Inflammatory macrophage treated with lipopolysaccharide for 1 hour (primary cell): ENCODE measurements at places on chromosomes 12 and 14.

DNA sequence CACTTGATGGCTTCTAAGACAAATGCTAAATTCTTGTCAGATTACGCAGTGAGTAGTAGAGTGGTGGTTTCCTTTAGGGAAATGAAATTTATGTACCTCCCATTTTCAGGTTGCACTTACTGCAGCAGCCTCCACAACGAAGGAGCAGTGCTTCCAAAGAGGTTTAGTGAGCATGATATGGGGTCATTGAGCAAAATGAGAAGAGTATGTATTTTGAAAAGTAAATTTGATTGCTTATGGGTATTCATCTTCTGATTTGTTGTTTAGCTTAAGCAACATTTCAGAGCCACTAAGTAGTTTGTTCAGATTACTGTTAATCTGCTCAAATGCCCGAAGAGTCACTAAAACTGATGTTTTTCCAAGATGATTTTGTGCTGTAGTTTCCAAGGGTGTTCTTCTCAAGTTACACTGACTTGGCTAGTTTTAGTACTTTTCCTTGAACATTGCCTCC, 493.6 kb downstream of the PCNX1 start:
- DNase-seq: peak; percentile 41

- DNase-seq: no peak
Measured at GRCh38 chr14:92470215-92470614, 43.4 kb upstream of the RIN3 start.

DNA sequence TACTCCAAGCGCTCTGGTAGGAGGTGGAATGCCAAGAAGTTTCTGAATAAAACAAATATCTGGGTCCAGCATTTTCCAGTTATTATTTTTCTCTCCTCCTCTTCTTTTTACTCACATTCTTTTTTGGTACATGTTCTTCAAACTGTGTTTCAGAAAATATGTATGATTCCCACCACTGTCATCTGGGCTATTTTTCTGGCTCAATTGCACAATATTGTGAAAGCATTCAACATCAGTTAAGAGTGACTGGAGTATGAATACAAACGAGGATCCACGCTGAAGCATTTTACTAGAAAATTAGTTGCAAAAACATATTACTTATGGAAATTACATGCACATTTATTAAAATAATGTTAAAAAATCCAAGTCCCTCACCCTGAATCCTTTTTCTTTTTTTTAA, 61.5 kb downstream of the KCNMB4 start:
- no peak for DNase-seq

- DNase-seq: no peak
Measured at GRCh38 chr12:7731486-7731885, 15.7 kb downstream of the CLEC4C start.

DNA sequence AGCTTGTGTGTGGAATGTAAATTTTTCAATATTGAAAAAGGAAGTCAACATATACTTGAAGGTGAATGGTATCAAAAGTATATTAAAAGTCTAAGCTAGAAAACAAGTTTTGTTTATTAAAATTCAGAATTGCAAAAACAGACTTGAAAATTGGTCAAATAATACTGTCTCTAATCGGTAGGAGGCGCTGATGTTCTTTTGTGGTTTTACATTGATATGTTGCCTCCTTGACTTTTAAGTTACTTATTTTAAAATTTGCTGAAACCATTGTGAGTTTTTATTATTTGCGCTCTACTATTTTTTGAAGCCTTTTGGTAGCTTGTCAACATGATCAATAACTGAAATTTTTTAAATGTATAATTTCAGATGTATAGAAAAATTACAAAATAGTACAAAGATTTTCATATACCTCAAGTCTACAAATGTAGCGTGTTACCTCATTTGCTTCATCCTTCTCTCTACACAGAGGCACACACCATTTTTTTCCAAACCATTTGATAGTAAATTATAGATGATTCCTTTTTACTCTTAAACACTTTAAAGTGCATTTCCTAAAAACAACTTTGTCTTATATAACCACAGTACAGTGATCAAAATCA, 6.9 kb downstream of the RTRAF start:
- DNase-seq: no peak

- DNase-seq: no peak
Measured at GRCh38 chr12:106519607-106520021, 63.2 kb upstream of the RFX4 start.

DNA sequence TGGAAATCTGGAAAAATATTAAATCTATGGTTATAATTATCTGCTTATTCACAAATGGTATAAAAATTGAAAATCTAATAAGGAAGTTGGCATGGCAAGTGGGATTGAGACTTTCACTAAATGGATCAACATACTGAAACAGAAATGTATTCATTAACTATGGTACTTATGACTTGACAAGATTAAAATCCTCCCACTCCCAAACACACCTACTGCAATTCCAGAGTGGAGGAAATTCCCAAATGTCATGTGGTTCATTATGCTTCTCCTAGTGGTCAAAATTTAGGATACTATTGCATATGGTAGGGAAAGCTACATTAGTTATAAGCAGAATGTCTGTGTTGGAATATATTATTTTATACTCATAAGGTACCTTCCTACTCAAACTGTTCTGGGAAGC, 265.3 kb upstream of the PRICKLE1 start:
- no peak for DNase-seq

- DNase-seq: no peak
Measured at GRCh38 chr12:90098132-90098779, 389.6 kb upstream of the ATP2B1 start.

- no peak for DNase-seq
Measured at GRCh38 chr14:33073023-33073422, 134.3 kb downstream of the NPAS3 start.

GRCh38 chr12:65465766-65466547, 187.5 kb downstream of the MSRB3 start:
- no peak for DNase-seq

DNA sequence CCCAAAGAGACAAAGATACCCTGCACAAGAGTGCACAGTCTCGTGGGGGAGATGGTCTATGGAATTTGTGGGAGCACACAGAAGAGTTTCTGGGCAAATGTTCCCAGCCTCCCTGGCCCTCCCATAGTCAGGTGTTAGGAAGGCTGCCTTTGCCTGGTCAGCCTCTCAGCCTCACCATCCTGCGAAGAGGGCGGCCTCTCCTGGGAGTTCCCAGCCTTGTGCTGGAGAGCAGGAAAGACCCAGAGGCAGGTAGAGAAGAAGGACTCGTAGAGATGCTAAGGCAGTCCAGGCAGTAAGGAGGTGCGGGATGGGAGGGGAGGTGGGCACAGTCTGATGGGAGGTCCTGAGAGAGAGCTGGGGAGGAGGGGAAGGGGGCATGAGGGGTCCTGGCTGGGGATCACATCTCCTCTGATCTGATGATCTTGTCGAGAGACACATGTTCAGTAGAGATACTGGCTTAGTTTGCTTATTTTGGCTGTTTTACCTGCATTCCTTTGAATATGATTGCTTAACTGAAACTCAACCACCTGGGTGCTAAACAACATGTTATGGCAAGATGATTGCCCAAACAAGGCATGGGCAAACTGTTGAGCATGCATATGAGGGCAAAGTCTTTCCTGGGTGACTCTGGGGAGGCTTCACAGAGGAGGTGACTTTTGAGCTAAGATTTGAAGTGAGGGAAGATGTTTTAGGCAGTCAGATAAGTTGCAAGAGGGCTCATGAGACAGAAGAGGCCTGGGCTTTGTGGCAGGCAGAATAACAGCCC, 10.5 kb downstream of the SERPINA6 start:
- no peak for DNase-seq

- DNase-seq: peak; percentile 6
Measured at GRCh38 chr14:100147181-100147631, 12.2 kb downstream of the DEGS2 start.

GRCh38 chr14:96126339-96126782, 78.3 kb upstream of the BDKRB2 start:
- DNase-seq: peak; percentile 54

- DNase-seq: no peak
Measured at GRCh38 chr12:63319936-63320633, 169.1 kb upstream of the AVPR1A start.

DNA sequence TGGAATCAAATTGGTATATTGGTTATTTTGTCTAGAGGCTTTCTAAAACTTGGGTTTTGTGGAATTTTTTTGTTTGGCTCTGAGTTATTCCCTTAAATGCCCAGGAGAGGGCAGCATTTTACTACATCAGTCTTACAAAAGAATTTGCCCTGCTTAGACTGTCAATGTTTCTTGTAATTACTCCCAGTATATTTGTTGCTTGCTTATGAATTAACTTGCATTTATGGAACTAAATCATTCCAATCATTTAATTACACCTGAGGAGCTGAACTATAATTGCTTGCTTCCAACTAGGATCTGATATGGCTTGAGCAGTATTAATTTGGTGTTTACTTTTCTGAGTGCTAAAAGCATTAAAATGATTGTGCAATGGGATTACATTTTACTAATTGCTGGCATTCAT, 48.7 kb downstream of the MIPOL1 start:
- peak; percentile 54 for DNase-seq

GRCh38 chr14:28138341-28138740, 628.2 kb upstream of the FOXG1 start:
- no peak for DNase-seq

GRCh38 chr12:132956011-132956788, at the start of gene ZNF605:
Gene ZNF605, minus strand, starts transcription at chr12:132956306. Its CDS starts 10,671 bp downstream, at chr12:132945635.
- peak; percentile 86 for DNase-seq

DNA sequence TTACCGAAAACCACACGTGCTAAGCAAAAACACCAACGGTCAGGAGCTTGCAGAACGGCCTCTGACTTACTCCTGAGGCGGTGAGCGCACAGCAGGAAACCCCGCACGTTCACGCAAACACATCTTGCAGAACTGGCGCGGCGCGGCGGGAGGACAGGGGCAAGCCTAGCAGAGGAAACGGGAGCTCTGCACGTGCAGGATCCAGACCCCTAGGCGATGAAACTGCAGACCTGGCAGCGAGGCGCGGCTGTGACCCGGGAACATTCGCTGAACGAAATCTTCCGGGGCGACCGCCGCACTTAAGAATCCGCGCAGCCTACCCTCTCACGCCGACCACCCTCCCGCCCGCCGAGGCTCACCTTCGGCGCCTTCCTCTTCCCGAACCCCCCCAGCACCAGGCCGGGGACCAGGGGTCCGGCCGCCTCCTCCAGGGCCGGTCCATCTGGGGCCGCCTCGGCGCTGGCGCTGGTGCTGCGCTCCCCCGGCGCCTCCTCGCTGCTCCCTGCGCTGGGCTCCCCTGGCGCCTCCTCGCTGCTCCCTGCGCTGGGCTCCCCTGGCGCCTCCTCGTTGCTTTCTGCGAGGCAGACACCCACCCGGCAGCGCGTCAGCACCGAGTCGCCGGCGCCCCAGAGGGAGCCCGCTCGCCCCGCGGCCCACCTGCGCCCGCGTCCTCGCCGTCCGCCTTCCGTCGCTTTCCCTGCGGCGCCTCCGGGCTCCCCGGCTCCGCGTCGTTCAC, 615 bp downstream of the DDX51 start:
- DNase-seq: no peak

DNA sequence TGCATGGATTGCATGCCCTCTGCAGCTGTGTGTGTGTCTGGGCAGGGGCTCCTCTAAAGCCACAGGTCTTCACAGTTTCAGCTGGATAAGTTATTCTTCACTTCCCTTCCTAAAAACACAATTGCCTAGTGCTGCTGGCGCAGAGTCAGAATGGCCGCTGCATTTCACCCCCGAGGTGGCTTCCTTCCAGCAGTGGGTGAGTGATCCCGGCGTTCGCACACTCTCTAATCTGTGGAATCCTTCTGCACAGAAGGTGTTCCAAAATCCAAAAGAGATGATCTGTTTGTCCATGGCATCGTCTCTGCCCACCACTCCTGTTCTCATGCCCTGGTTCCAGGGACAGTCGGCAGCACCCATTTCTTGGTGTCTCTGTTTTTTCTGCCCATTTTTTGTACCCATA, 340.7 kb downstream of the DPF3 start:
- no peak for DNase-seq
